ENCODE measurements at places on chromosomes 6 and 20.

- no peak for DNase-seq
Measured at GRCh38 chr6:90217506-90218127, 79.0 kb downstream of the BACH2 start.

DNA sequence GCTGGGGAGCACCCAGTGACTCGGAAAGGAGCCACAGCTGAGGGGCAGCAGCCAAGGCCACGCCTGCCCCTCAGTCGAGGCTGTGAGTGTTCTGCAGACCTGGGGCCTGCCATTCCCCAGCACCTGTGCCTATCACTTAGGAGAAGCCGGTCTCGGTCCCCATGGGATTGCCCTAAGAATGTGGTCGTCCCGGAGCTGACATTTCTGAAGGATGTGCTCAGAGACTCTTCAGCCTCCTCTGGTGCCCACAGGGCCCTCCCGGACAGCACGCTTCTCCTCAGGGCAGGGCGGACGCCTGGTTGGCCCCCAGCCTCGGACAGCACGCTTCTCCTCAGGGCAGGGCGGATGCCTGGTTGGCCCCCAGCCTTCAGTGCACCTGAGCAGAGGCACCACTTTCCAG is 223.9 kb downstream of the ERMARD start:
- no peak for DNase-seq

DNA sequence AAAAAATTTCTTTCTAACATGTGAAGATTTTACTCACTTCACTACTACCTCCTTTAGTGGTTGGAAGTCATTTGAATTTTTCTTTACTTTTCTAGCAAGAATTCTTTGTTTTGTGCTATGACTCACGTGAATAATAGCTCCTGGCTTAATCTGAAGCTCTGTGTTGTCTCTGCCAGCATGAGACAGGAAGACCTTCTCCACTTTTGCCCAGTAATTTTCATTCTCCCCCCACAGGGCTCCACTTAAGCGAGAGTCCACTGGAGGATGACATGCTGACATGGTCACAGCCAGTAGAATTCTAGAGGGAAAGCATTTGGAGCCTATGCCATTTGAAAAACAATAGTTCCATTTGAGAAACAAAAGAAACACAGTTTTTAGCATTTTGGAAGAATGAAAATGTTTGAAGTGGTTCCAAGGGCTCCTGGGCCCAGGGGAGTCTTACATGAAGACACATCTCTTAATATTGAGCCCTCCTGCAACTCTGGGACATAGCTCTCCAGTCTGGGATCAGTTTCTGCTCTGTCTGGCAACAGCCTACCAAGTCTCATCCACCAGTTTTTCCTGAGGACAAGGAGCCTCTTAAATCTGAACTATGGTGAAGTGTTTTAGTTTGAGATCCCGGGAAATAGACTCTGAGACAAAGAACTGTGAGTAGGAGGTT is 231.4 kb downstream of the PAX1 start:
- no peak for DNase-seq

DNA sequence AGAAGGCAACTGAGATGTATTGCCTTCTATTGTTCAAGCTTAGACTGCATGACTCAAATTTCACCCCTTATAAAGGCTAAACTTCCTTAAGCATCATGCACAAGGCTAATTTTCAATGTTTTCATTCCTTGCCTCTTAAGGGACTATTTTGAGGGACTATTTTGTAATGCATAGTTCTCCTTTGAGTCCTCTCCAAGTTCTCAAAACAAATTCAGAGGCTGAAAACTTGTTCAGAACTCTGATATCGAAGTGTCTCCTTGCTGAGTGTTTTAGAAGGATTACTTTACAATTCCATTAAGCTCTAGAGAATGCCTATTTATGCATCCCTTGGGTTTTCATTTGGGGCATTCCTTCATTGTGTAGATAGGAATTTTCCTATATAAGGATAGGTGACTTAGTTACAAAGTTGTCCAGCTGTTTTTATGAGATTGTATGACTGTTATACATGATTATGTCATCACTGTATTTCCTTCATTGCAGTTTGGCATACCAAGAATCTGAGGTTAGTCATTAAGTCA is 41.7 kb downstream of the COL19A1 start:
- DNase-seq = no peak

DNA sequence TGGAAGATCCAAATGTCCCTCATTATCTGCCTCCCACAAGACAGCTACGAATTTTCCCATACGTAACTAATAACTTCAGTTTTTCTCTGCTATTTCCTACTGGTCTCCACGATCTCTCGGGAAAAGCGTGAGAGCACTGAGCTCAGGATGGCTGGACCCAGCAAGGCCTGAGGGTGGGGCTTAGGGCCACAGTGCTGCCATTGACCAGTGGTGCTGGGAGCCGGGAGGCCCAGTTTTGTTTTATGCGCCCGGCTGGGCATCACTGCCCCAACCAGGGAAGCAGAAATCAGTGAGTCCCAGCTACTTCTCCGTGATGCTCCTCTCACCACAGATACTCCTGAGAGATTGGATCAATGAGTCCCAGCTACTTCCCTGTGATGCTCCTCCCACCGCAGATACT is 238.4 kb downstream of the LY86 start:
- no peak for DNase-seq

GRCh38 chr20:43825581-43825980 is 89.1 kb upstream of the TOX2 start:
- no peak for DNase-seq

GRCh38 chr20:22826306-22827230 is 208.5 kb upstream of the SSTR4 start:
- no peak for DNase-seq

- no peak for DNase-seq
Measured at GRCh38 chr20:62575976-62576722, 66.2 kb upstream of the SLCO4A1 start.

- no peak for DNase-seq
Measured at GRCh38 chr20:48632825-48633619, 194.8 kb downstream of the PREX1 start.

- no peak for DNase-seq
Measured at GRCh38 chr6:161834426-161834825, 560.6 kb upstream of the AGPAT4 start.

DNA sequence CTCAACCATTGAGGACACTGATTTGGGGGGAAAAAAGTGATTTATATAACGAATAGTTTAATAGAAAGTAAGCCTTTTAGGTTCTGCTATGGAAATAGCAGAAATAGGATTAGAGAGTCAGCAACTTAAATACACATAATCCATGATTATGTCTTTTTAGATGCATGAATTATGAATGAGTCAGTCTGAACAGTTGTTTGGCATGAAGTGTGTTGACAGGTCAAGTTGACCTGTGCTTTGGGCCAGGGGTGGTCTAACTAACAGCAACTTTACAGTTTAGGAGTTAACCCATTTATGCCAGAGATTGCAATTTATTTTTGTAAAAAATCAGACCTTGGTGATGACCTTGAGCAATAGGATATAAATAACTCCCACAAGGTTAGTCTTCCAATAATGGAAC is 191.3 kb downstream of the MTFR2 start:
- no peak for DNase-seq

GRCh38 chr6:30641048-30641447 is 5.9 kb upstream of the C6orf136 start:
- DNase-seq = no peak

DNA sequence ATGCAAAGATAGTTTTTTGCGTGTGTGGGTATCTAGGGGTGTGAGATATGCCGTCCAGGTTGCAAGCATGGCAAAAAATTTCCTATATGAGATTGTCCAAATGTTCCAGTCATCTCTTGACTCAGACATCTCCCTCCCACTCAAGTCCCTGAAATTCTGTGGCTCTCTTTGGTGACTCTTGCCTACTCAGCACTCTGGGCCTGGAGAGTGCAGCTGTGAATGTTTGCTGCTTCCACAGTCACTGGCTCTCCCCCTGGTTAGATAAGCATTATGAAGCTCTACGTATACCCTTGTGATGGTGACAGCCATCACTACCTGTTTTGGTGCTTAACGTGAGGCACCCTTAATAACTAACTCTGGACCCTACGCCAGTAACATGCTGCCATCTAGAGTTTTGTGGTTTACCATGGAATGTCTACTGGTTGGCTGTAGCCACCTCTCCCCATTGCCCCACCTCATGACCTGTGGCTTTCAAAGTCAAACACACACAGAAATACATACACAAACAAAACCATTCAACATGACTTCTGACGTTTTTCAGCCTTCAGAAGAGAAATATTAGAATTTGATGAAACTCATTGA is 621.9 kb upstream of the CITED2 start:
- peak; percentile 2 for DNase-seq

GRCh38 chr6:81768150-81768942 is 15.9 kb upstream of the TENT5A start:
- no peak for DNase-seq

GRCh38 chr20:2780948-2781347 is 19.5 kb downstream of the CPXM1 start:
- DNase-seq = no peak

- no peak for DNase-seq
Measured at GRCh38 chr6:145784683-145785082, 29.9 kb downstream of the FBXO30 start.

DNA sequence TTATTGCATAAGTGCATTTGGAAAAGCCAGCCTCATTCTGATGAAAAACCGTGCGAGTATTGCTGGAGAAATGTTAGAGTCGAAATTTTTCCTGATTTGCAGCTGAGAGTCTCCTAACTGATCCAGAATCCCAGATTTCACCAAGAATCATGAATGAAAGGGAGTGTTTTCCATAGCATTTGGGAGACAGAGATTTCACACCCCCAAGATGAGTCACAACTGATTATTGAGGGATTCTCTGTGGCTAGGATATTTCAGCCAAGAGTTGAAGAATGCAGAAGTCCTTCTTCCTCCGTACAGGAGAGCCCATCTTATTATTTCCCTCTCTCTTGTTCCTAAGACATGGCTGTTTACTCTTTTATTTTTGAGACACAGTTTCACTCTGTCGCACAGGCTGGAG is 82.2 kb upstream of the SALL4 start:
- DNase-seq = no peak

GRCh38 chr20:10429443-10429981 is 4.5 kb downstream of the MKKS start:
- DNase-seq = no peak

DNA sequence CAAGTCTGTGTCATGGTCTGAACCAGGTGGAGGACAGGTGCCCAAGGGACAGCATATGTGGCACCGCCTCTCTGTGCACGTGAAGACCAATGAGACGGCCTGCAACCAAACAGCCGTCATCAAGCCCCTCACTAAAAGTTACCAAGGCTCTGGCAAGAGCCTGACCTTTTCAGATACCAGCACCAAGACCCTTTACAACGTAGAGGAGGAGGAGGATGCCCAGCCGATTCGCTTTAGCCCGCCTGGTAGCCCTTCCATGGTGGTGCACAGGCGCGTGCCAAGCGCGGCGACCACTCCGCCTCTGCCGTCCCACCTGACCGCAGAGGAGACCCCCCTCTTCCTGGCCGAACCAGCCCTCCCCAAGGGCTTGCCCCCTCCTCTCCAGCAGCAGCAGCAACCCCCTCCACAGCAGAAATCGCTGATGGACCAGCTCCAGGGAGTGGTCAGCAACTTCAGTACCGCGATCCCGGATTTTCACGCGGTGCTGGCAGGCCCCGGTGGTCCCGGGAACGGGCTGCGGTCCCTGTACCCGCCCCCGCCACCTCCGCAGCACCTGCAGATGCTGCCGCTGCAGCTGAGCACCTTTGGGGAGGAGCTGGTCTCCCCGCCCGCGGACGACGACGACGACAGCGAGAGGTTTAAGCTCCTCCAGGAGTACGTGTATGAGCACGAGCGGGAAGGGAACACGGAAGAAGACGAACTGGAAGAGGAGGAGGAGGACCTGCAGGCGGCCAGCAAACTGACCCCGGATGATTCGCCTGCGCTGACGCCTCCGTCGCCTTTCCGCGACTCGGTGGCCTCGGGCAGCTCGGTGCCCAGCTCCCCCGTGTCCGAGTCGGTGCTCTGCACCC is 109.5 kb upstream of the RAB32 start:
- no peak for DNase-seq

- no peak for DNase-seq
Measured at GRCh38 chr20:64189530-64189966, 25.3 kb downstream of the MYT1 start.

- DNase-seq = no peak
Measured at GRCh38 chr6:11050731-11051130, 6.6 kb upstream of the ELOVL2 start.

DNA sequence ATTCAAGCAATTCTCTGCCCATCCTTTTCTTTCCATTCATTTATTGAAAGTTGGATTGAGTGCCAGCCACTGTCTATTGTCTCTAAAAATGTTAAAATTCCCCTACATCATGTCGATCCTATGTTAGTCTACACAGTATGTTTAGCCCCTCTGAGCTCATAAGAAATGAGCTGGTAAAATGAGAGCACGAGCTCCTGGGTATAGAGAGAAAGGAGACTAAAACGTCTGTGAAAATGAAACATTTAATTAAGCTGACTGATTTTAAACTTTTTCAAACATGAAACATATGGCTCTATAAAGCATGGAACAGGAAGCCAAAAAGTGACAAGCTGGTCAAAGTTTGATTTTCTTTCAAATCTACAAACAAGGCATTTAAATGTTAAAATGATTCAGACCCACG is 104.0 kb upstream of the ASF1A start:
- DNase-seq = no peak

DNA sequence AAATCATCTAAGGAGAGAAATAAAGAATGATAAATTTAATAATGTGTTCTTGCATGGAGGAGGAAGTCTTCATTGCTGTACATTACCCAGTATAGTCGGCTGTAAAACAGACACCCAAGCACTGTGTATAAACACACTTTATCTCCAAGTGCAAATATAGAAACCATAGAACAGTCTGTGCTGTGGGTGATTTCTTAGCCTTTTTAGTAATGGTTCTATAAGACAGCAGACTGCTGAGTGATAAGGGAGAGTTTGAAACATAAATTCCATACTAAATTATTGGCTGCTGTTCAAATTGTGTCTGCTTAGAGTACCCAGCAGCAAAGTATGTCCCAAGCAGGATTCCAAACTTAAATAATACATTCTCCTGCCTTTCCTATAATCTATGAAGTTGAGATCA is 4.6 kb downstream of the FILIP1 start:
- no peak for DNase-seq

GRCh38 chr6:167794161-167795157 is 32.3 kb upstream of the AFDN start:
- DNase-seq = no peak

DNA sequence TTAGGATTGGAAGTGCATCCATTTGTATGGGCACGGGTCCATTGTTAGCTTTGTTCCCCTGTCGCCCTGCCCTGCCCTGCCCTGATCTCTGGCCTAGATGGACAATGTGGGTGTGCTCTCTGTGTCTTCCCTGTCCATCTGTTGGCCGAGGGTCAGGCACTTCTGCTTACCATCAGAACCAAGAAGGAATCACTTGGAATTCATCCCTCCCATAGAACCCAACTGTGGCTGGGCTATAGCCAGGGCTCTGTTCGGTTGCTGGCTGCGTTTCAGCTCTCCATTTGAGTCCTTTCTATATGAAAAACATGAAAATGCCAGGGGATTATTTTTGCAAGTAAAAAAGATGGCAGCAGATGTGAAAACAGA is 26.6 kb upstream of the TULP4 start:
- DNase-seq = no peak

- no peak for DNase-seq
Measured at GRCh38 chr6:79226660-79227059, 7.8 kb downstream of the HMGN3 start.

- no peak for DNase-seq
Measured at GRCh38 chr20:4113615-4114603, 98.6 kb upstream of the RNF24 start.

- no peak for DNase-seq
Measured at GRCh38 chr6:12654514-12654913, 62.1 kb upstream of the PHACTR1 start.

GRCh38 chr6:156902782-156903181 is 125.6 kb downstream of the ARID1B start:
- no peak for DNase-seq

- no peak for DNase-seq
Measured at GRCh38 chr6:147001621-147002020, 202.6 kb upstream of the STXBP5 start.

GRCh38 chr6:141152951-141153350 is 979.8 kb upstream of the GJE1 start:
- no peak for DNase-seq

Measured in NCI-H1092 (cell line).